ENCODE measurements at places on chromosomes 12 and 14.

GRCh38 chr14:81594012-81594411 lies 60.4 kb upstream of the SEL1L start:
- DNase-seq, result no peak

DNA sequence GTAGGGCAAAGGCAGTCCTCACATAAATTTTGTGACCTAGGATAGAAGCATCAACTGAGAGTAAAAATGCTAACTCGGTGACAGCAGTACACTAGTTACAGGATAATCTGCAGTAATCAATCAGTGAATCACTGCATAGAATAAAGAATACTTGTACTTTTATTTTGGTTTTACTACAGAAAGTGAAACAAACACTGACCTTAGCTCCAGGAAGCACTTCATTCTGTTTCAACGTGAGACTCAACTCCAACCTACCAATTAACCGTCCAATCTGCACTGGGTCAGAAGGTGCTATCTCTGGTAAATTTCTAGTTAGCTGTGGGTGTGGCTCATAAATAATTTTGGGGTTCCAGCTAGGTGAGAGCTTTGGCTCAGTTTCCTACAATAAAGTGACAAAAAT lies 21.8 kb downstream of the ATG2B start:
- no peak for DNase-seq

GRCh38 chr12:80791863-80792262 lies 75.2 kb downstream of the MYF5 start:
- DNase-seq, result no peak

DNA sequence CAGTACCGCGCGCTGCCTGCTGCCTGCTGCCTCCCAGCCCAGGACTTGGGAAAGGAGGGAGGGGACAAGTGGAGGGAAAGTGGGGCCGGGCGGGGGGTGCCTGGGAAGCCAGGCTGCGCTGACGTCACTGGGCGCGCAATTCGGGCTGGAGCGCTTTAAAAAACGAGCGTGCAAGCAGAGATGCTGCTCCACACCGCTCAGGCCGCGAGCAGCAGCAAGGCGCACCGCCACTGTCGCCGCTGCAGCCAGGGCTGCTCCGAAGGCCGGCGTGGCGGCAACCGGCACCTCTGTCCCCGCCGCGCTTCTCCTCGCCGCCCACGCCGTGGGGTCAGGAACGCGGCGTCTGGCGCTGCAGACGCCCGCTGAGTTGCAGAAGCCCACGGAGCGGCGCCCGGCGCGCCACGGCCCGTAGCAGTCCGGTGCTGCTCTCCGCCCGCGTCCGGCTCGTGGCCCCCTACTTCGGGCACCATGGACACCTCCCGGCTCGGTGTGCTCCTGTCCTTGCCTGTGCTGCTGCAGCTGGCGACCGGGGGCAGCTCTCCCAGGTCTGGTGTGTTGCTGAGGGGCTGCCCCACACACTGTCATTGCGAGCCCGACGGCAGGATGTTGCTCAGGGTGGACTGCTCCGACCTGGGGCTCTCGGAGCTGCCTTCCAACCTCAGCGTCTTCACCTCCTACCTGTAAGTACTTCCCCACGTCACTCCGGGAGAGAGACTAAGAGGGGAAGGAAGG lies at the start of gene LGR5:
Gene LGR5 (plus strand): TSS at position 186 of the 732 bp plus-strand sequence. CDS start 283 bp downstream, at position 469.
- DNase-seq, result no peak

GRCh38 chr14:77889971-77890442 lies 90.1 kb downstream of the ADCK1 start:
- DNase-seq, result peak; percentile 61

- peak; percentile 27 for DNase-seq
These were observed 23.8 kb upstream of the CCDC175 start for GRCh38 chr14:59600211-59600945.

DNA sequence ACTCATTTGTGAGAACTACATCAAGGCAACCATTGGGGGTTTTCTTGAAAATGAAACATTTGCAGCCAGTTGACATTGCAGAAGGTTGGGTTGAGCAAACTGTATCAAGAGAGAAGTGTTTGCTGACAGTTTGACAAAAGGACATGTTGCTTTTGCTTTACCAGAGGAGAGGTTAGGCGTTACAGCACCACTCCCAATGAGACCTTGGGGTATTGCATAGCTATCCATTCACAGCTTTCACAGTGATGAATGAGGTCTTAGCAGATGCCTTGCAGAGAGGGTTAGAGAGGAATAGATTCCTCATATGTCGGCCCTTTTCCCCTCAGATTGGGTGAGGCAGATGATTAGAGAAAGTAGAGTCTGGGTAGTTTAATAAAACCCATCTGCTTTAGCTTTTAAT lies 988.9 kb upstream of the FLRT2 start:
- DNase-seq, result no peak

GRCh38 chr14:48693793-48694192 lies 892.4 kb downstream of the RPS29 start:
- no peak for DNase-seq

DNA sequence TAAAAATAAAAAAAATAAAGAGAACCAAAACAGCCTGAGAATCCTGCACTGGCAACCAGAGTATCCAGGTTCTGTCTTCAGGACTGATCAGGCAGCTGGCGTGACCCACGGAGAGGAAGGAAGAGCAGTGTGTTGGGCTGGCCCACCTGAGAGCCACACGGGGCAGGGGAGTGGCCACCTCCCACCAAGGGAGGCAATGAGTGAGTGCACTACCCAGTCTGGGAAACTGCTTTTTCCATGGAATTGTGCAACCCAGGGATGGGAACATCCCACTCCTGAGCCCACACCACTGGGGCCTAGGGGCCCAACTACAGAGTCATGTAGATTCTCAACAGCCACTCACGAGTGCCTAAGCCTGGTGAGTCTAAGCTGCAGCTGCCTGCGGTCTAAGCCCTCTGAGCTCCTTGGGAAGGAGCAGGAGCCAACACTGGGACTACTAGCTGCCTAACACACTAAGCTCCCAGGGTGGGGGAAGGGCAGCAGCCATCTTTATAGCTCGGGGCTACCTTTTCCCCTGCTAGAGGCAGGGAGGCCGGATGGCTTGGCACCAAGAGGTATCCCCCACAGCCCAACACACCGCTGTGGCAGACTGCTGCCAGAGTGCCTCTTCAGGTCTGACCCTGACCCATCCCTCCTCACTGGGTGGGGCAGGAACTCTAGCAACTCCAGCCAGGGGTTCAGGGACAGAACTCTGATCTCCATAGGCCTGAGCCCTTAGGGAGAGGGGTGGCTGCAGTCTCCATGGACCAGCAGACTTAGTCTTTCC lies 610.9 kb downstream of the RERGL start:
- no peak for DNase-seq

Data from non-pigmented ciliary epithelial cell (primary cell).